Left ventricle myocardium inferior (tissue), 1 donor: ENCODE measurements at places on chromosomes 3 and 15. TPM values are rescaled to one million over a fixed set of nuclear protein-coding genes. Genes with fewer than 3 reads are reported as not detected.

ENTPD3 gene
- total RNA-seq: 0.11 TPM

DNA sequence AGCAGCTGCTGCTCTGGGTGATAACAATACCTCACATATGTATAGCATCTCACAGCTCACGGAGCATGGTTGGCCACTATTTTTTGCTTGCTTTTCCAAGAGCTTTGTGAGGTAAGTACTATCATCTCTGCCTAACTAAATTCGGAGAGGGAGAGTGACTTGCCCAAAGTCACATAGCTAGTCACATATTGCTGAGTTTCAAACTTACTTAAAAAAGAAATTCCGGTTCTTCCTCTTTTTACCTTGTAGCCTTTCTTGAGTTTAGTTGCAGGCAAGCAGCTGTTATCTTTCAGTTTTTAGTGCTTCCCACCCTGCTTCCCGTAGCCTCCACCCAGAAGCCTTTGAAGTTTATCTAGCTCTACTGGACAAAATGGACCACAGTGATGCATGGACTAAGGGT, 309.2 kb downstream of the PDCD6IP start:
- no peak for DNase-seq

GOLGA8T gene
- 0.47 TPM for total RNA-seq

DNA sequence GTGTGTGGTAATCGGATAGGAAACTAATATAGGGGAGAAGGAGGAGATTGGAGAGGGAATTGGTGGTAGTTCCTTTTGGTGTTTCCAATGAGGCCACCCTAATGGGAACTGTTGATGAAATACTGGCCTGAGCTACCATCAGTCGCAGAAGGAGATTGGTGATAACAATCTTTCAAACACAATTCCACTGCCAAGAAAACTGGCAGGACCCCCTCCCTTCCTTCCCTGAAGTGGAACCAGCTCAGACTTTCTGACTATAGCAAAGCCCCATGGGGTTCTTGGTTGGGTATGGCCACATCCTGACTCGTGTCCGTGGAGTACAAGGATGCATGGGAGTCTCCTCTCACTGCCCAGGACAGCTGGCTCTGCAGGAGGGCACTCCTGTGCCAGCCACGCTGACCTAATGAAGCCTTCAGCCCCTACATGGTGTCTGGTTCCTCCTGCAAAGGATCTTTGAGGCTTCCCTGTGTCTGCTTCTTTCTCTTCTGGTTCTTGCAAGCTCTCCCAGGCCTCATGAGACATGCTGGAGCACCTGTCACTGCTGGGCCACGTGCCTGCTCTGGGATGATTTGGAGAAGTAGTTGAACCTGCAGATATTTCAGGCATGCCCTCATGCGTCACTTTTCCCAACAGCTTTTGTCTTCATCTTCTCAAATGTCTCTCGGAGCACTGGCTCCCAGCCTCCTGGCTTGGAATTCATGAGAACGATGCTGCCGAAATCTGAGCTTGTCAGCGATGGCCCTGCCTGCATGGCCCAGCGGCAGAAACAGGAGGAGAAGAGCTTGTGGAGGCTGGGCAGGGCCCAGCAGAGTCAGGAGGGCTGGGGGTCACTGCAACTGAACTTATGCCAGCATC, 90.0 kb upstream of the ADPGK start:
- DNase-seq: no peak

DNA sequence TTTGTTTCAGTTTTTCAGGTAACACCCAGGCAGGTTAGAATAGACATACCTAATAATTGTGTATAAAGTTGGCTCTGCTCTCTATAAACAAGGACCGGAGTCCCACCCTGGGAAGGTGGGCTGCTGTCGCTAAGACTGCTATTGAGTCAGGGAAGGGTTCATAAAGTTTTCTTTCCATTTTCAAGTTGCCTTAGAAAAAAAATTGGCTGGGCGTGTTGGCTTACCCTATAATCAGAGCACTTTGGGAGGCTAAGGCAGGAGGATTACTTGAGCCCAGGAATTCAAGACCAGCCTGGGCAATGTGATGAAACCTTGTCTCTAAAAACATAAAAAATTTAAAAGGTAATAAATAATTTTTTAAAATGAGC, 11.3 kb upstream of the PIAS1 start:
- no peak for DNase-seq

GABPB1 gene
- total RNA-seq: 8.1 TPM

DNA sequence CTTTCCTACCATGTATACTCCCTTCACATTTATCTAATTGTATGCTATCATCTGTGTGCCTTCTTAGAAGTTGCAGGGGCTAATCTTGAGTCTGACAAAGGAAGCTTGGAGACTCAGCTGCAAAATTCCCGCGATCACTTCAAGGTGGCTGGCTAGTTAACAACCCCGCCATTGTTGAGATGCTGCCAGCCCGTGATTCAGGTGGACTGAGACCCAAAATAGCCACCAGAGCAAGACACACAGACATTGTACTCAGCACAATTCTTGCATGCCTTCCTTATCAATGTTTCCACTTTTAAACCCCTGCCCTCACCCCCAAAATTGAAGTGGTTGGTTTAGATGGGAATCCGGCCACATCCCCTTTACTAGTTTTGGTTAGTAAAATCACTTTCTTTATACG, 225.8 kb upstream of the ZNF717 start:
- no peak for DNase-seq

- DNase-seq: no peak
Observed at GRCh38 chr3:100144255-100144866, 30.1 kb upstream of the FILIP1L start.

C15orf61 gene
- 13.8 TPM for total RNA-seq

DNA sequence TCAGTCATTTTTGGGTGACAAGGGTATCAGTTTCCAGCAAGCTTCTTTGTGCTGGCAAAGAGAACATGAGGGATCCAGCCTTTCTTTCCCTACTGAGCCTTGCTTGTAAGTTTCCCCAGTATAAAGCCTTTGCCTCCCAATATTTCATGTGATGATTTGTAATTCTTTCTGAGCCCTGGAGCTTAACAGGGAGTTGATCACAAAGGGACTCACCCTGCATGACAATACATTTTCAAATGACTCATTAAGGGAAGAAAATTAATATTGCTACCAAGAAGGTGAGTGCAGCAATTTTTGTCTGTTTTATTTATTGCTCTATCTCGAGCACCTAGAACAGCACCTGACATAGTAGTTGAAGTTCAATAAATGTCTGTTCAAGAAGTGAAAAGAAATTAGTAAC, 27.7 kb downstream of the OXSM start:
- DNase-seq: no peak

DNA sequence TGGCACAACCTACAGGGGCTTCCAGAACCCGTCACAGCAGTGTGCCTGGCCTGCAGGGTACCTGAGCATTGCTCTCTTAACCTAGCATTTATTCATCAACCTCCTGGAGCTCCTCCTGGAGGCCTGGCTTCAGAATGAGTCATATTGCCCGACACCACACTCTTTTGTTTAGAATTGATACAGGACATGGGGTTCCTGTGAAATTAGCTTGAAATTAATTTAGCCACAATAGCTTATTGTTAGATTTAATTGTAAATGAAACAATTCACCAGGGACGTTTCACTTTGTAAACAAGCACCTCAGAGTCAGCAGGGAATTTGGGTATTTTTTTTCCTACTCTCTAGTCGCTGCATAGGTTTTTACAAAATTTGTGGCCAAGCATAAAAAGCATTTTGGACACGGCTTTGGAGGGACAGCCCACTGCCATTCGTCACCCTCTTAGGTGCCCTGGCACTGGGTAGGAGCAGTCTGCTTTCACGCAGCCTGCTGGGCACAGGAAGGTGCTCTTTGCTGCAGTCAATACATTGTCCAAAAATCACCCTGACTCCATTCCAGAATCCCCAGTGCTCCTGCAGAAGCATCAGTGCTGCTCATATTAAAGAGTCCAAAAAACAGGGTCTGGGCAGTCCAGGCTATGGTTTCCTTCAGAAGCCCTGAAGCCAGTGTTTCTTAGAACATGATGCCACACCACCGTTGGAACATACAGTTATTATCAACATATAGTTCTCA, 60.8 kb upstream of the MEF2A start:
- DNase-seq: no peak

DNA sequence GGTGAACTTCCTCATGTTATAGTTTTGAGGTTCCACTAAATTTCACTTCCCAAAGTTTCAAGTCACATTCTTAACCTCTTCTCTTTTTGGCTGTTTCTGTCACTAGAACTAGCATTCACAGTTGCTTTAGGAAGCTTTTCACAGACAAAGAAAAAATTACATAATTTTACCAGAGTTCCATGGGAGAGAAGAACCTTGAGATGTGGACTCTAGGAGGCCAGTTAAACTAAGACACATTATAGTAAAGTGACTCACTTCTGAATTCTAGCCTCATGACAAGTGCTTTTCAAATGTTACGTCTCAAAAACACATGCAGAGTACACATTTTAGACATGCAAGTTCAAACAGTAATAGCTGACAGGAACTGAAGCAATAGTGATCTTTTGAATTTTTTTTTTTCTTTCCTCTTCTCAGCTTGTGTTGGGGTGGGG, 39.9 kb upstream of the LRTM1 start:
- no peak for DNase-seq

LRRC31 gene
- not detected for total RNA-seq

DNA sequence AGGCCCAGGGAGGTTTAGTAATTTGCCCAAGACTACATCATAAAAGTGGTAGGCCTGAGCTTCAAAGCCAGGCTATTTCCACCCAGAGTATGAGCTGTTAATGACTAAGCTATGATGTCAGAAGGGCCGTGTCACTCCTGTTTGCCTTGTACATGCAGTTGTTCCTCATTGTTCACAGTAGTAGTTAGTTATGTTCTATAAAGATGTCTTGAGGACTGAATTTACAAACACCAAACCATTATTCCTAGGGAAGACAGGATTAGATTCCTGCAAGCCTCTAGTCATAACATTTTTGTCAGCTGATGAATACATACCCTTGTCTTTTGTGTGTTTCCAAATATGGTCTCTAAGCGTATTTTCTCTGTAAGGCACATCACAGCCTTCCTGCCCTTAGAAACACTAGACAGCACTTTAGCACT, 20.9 kb upstream of the LARS2 start:
- no peak for DNase-seq

DNA sequence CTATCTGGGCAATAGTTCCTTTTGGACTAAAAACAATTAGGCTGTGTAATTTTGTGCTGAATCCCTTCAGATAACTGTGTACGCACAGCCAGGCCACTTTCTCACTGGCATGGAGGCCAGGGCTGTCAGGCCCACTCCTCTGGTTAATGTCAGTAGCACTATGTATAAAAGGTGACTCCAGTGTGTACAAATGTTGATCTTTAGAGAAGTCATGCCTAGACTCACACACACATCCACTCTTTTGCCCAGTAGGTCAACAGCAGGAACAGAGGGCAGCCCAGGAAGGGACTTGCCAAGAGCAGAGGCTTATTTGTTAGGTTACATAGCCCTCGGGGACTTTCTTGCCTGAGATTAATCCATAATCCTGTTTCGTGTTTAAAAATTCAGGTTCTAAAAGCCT, 416.6 kb upstream of the WNT5A start:
- peak; percentile 21 for DNase-seq

SH3GL3 gene
- not detected for total RNA-seq

DNA sequence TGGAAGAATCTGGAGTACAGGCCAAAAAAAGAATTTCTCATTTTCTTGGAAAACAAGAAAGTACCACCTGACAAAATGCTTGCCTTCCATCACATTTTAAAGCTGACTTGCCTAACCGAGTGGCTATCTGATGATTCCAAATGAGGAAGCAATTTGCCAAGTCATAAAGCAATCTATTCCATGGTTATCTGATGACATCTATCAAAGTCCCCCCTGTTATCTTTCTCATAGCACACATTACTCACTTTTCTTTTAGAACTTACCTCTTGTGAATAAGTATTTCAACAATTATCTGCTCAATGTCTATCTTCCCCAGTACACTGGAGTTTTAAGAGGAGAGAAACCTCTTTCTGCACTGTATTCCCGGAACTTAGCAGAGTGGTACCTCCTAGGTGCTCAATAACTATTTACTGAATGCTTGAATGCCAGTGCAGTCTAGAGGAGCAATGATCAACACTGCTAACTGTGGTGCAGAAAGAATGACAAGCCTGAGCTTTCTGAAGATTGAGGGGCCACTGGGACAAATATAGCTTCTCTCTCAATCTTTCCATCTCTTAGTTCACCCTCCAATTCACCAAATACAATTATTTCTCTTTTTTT, 186.3 kb upstream of the ATP11B start:
- DNase-seq: no peak

GRCh38 chr3:147680837-147681483, 271.8 kb downstream of the ZIC1 start:
- peak; percentile 57 for DNase-seq

- peak; percentile 75 for DNase-seq
Observed at GRCh38 chr3:119279101-119279554, 15.1 kb upstream of the ARHGAP31 start.

IGSF11 gene
- total RNA-seq: 2.1 TPM

DNA sequence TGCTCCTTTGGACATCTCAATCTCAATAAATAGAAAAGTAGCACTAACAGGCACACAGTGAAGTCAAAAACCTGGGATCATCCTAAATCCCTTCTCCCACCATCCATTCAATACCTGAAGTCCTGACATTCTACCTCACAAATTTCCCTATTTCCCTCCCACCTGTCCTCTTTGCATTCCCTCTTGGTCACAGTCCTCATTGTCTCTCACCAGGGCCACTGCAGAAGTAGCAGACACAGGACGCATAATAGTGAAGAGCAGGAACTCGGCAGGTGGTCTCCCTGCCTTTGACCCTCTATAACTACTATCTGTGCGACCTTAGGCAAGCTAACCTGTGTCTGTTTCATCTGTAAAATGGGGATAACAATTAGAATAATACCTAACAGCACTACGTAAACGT, 2.3 kb downstream of the THOC7 start:
- DNase-seq: no peak

DNA sequence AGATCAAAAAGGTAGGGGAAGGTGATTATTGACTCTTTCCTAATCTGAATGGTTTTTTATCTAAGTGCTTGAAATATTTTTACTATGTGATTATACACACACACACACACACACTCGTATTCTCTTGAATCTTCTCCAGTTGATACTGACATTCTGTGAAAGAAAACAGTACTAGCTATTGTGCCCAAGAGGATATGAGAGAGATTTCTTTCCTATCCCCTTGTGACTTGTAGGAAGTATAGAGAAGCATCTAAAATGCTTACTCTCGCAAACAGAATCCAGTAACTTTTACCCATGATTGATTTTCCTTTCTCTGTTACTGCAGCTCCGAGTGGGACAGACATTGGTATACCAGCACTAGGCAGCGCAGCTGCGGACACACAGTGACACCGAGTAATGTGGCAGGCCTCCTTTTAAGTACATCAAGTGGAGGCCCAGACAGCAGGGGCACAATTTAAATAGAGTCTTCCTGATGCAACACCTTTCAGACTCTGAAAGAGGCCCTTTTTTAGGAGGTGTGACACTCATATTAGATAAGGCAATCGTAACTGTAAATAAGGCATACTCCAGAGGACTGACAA, 421.0 kb upstream of the CNTN4 start:
- no peak for DNase-seq

DNA sequence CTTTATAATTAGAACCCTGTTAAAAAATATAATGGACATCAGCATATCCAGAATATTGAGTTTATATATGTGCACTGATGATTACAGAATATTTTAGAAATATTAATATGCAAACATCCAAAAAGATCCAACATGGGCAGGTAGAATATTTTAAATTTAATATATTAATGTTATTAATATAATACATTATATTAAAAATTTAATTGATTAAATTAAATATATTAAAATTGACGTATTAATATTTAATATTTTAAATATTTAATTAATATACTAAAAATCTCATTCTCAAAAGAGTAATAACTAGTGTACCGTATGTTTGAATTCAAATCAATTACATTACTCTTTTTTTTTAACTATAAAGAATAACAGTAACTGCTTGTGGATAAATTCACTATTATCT, 73.8 kb upstream of the FURIN start:
- no peak for DNase-seq
